Breast epithelium (tissue), 4 donors: ENCODE measurements at places on chromosomes 6 and 20. TPM values are rescaled to one million over a fixed set of nuclear protein-coding genes. Genes with fewer than 3 reads are reported as not detected.

GRCh38 chr6:74626288-74626687, 579.6 kb downstream of the COL12A1 start:
- no peaks in the 10 kb centered on the region for H3K27me3 ChIP-seq
- no peaks in the 10 kb centered on the region for H3K36me3 ChIP-seq
- H3K4me3 ChIP-seq, result no peak overlapping the region
- no peak for DNase-seq
- H3K27ac ChIP-seq, result no peak overlapping the region
- no peaks in the 10 kb centered on the region for H3K4me1 ChIP-seq

DNA sequence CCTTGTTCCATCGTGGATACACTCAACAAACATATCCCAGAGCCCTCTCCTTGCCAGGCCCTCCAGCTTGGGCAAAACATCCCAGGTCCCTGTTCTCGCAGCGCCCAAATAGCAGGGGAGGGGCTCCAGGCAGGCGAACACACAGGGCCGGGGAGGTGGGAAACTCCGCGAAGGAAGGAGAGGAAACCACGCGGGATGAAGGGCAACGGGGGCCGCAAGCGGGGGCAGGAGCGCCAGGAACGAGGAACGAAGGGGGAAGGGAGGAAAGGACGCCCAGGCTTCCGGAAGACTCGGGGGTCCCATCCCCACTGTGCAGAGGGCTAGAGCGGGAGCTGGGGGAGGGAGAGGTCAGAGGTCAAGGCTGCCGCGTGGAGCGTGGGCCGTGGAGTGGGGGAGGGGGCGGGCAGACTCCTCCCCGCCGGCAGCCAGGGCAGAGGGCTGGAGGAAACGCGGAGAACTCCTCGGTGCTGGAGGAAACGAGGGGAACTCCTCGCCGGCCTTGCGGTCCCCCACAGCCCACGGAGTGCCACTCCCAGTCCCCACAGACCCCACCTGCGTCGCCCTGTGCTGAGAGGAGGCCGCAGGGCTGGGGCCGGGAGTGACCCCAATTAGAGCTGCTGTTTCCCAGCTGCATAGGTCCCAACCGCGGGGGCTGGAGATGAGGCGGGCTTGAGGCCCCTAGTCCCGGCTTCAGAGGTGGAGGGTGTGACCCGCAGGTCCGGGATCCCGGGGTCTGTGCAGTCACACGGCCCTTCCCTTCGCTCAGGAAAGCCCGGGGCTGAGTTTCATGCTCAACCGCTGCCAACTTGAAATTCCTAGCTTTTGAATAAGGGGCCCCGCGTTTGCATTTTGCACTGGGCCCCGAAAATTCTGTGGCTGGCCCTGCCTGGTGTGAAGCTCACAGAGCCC, 1.2 kb upstream of the RBM38 start:
- no peaks in the 10 kb centered on the region for H3K27me3 ChIP-seq
- peaks cover 9% of the 10 kb centered on the region for H3K4me1 ChIP-seq
- no peaks in the 10 kb centered on the region for H3K36me3 ChIP-seq
- peak overlapping the region; percentile 33 for H3K4me3 ChIP-seq

GRCh38 chr20:53425941-53426340, 167.7 kb downstream of the ZNF217 start:
- no peak for DNase-seq
- no peaks in the 10 kb centered on the region for H3K36me3 ChIP-seq
- H3K27me3 ChIP-seq, result no peaks in the 10 kb centered on the region

DNA sequence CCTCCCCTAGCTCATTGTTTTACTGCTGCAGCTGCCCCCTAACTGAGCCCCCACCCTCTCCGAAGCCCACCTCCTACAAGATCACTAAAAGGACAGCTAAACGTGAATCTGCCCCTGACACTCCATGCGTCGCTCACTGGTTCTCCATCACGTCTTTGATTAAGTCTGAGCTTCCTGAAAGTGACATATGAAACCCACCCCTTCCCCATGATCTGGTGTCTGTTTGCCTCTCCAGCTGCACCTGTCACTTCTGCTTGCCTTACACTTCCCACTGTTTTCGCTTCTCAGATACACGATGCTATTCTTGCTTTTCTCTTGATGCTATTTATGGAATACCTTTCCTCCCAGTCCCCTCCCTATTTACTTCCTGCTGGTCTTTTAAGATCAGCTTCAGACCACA, 8.0 kb upstream of the PERP start:
- DNase-seq, result no peak
- H3K27ac ChIP-seq, result no peak overlapping the region
- H3K4me1 ChIP-seq, result no peaks in the 10 kb centered on the region
- H3K36me3 ChIP-seq, result no peaks in the 10 kb centered on the region
- H3K27me3 ChIP-seq, result no peaks in the 10 kb centered on the region
- no peak overlapping the region for H3K4me3 ChIP-seq

DNA sequence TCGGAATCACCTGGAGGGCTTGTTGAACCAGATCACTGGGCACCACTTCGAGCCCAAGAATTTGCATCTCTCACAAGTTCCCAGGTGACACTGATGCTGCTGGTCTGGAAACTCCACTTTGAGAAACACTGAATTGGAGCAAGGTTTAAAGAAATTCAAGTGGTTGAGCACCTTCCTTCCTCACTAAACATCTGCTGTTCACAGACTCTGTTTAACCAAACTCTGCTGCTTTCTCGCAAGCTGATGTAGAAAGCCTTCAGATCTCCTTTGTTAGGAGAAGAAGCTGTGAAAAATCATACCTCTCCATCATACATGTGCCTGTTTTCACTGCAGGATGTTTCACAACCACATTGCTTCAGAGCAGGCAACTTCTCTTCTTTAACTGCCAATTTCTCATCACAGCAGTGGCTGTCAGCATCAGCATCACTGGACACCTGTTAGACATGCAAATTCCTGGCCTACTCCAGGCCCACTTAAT, 87.5 kb upstream of the TOP1 start:
- no peaks in the 10 kb centered on the region for H3K27me3 ChIP-seq
- no peak for DNase-seq
- H3K36me3 ChIP-seq, result no peaks in the 10 kb centered on the region
- H3K4me1 ChIP-seq, result no peaks in the 10 kb centered on the region
- no peak overlapping the region for H3K27ac ChIP-seq

DNA sequence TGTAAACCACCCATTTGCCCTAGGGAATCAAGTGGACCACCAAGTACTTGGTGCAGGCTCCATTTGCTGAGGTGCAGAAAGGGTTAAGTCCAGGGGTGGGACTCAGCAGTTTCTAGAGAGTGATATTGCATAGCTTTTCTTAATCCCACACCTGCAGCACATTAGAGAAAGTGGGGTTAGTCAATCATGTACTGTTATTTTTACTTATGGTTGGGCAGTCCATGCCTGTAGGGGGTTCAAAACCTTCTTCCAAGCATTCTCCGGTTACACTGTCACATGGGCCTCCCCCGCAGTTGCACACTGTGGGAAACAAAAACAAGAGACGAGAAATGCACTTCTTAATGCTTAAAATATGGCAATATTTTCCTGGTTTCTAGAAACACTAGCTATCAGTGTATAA, 65.5 kb downstream of the LAMA4 start:
- no peaks in the 10 kb centered on the region for H3K36me3 ChIP-seq
- no peaks in the 10 kb centered on the region for H3K27me3 ChIP-seq
- H3K4me1 ChIP-seq, result no peaks in the 10 kb centered on the region
- DNase-seq, result no peak

- no peaks in the 10 kb centered on the region for H3K36me3 ChIP-seq
- no peak overlapping the region for H3K4me3 ChIP-seq
Observed at GRCh38 chr20:19713822-19714578, 44.1 kb upstream of the RIN2 start.

The MDFI gene
- total RNA-seq, result 75.8 TPM

The LEMD2 gene
- total RNA-seq, result 59.0 TPM
